NCI-H2227 treated with DMSO at 0.1 percent for 48 hours (cell line): ENCODE measurements at places on chromosomes 5 and 9.
A peak's percentile ranks its signal among the peaks of the same experiment; 100 is the strongest.

DNA sequence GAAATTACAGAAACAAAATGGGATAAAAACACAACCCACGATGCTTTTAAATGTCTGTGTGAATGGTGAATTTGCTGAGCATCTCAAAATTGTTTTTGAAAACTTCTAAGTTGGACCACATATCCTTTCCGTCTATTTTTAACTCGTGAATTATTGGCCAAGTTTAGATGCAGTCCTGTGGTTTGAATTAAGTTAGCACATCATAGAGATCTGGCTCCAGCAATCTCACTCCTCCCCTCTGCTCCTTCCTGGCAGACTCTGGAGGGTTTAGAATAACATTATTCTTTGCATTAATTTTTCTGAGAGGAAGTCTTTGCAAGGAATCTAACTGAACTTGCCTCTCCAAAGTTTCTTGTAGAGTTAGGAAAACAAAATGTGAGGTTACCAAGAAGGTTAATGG, 14.5 kb upstream of the ANKRD55 start:
- no peak for DNase-seq

GRCh38 chr9:106019039-106019680, 324.8 kb downstream of the TMEM38B start:
- no peak for DNase-seq

- no peak for DNase-seq
Observed at GRCh38 chr5:159393854-159394274, 63.6 kb upstream of the IL12B start.

GRCh38 chr5:181036816-181037364, 3.2 kb upstream of the BTNL9 start:
- no peak for DNase-seq

- DNase-seq = peak; percentile 34
Observed at GRCh38 chr9:126860077-126860756, at the start of gene ZBTB34. TSS of gene ZBTB34 (plus strand) at chr9:126860639. CDS start at chr9:126879400, 18,761 bp downstream.
